GM23338 (cell line): ENCODE measurements at places on chromosomes 12 and 14. TPM values are rescaled to one million over a fixed set of nuclear protein-coding genes. Genes with fewer than 3 reads are reported as not detected.

- H3K27ac ChIP-seq: no peak overlapping the region
- H3K4me3 ChIP-seq: no peak overlapping the region
- H3K4me1 ChIP-seq: no peaks in the 10 kb centered on the region
- H3K27me3 ChIP-seq: no peaks in the 10 kb centered on the region
Observed at GRCh38 chr14:105258846-105259245, 10.5 kb downstream of the BTBD6 start.

RHOJ gene
- 0.17 TPM in 1 of 2 replicates, not detected in the other for total RNA-seq

GRCh38 chr12:96215919-96216273 lies 21.7 kb downstream of the ELK3 start:
- DNase-seq: no peak
- no peak overlapping the region for H3K27ac ChIP-seq
- peaks cover 7% of the 10 kb centered on the region for H3K4me1 ChIP-seq
- H3K27me3 ChIP-seq: no peaks in the 10 kb centered on the region
- H3K36me3 ChIP-seq: no peaks in the 10 kb centered on the region

SLC17A8 gene
- total RNA-seq: 0.24 TPM in 1 of 2 replicates, not detected in the other

RIPK3 gene
- total RNA-seq: 0.16 and 1.5 TPM in 2 replicates

FAR2 gene
- total RNA-seq: 18.7 and 25.9 TPM in 2 replicates

- H3K27ac ChIP-seq: no peak overlapping the region
- no peak overlapping the region for H3K4me3 ChIP-seq
Observed at GRCh38 chr14:66070542-66071319, 415.4 kb upstream of the CCDC196 start.

RSRC2 gene
- 55.4 and 76.3 TPM in 2 replicates for total RNA-seq

DNA sequence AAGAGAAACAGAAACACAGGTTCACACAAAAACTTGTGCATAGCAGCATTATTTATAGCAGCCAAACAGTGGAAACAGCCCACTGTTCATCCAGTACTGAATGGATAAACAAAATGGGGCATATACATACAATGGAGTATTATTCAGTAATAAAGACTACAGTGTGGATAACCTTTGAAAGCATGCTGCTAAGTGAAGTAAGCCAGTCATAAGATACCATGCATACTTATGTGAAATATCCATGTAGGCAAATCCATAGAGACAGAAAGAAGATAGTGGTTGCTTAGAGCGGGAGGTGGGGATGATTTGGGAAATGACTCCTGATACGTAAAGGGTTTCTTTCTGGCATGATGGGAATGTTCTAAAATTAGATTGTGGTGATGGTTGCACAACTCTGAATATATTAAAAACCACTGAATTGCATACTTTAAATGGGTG lies 99.4 kb downstream of the CRADD start:
- H3K27ac ChIP-seq: no peak overlapping the region
- no peak for DNase-seq
- H3K27me3 ChIP-seq: no peaks in the 10 kb centered on the region
- H3K4me3 ChIP-seq: no peak overlapping the region
- H3K36me3 ChIP-seq: no peaks in the 10 kb centered on the region

GRCh38 chr14:68791078-68791901 lies 1.6 kb downstream of the ZFP36L1 start:
- H3K4me3 ChIP-seq: peak overlapping the region; percentile 92
- peak overlapping the region; percentile 89 for H3K27ac ChIP-seq
- H3K27me3 ChIP-seq: no peaks in the 10 kb centered on the region
- peak; percentile 43 for DNase-seq

DNA sequence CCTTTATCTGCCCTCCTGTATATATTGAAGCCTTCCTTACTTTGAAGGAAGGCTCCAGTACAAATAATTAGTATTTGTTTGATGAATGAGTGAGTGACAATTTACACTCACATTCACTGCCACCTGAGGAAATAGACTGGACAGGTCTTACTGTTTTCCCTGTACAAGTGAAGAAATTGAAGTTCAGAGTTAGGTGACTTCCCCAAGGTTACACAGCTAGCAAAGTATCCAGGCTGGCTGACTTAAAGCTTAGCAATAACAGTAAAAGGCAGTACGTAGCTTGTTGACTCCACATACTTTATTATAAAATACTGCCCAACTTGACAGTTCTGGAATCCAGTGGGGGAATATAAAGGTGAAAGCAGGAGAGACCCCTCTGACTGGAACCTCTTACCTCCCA lies 2.6 kb upstream of the KRT18 start:
- H3K4me3 ChIP-seq: peak overlapping the region; percentile 86
- peak overlapping the region; percentile 99 for H3K27ac ChIP-seq
- no peaks in the 10 kb centered on the region for H3K27me3 ChIP-seq
- peaks cover 47% of the 10 kb centered on the region for H3K4me1 ChIP-seq
- H3K36me3 ChIP-seq: peaks cover 14% of the 10 kb centered on the region

OR4M1 gene
- not detected in 2 replicates for total RNA-seq

DNA sequence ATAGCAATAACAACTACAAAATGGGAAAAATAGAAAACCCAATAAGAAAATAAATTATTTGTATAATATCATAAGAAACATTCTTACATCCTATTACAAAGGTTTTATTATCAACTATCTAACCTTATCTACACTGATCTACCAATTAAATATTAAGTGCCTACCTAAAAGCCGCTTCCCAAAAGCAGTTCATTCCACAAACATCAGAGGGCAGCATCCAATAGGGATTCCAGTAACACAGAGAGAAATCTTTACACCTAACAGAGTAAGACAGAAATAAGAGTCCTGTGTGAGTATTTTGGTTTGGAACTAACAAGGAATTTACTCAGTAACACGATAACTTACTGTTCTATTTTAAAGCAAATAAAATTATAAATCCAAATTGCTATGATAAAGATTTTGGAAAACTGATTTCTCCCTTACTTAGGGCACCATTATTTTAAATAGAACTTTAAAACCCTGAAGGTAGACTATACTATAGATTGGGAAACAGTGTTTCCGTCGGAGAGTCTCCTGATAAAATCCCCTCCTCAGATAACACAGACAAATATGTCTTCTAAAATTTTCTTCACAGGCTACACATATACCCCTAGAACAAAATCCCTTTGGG lies 15.0 kb downstream of the GXYLT1 start:
- H3K4me3 ChIP-seq: no peak overlapping the region
- H3K4me1 ChIP-seq: peaks cover 10% of the 10 kb centered on the region
- no peaks in the 10 kb centered on the region for H3K27me3 ChIP-seq
- DNase-seq: peak; percentile 79
- no peaks in the 10 kb centered on the region for H3K36me3 ChIP-seq

SLC25A21 gene
- total RNA-seq: 5.5 and 12.1 TPM in 2 replicates

DNA sequence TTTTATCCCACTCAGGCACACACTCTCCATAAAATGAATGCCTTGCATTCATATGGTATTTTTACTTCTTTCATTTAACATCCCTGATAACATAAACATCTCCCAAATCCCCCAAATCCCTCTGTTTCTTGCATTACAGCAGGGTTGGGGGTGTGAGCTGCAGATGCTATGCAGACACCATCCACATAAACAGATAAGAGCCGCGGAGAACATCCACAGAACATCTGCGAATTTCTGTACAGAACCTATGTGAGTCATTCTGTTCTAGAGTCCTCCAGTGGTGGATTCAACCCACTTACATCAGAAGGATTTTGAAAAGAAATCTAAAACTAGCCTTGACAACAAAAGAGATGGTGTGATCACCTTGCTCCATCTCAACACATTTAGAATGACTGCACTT lies 20.3 kb downstream of the FBLN5 start:
- no peak for DNase-seq
- H3K4me3 ChIP-seq: no peak overlapping the region
- no peaks in the 10 kb centered on the region for H3K36me3 ChIP-seq
- 0 out of 2 replicates have a peak, but pooled peaks cover 5% of the 10 kb centered on the region for H3K4me1 ChIP-seq

DNA sequence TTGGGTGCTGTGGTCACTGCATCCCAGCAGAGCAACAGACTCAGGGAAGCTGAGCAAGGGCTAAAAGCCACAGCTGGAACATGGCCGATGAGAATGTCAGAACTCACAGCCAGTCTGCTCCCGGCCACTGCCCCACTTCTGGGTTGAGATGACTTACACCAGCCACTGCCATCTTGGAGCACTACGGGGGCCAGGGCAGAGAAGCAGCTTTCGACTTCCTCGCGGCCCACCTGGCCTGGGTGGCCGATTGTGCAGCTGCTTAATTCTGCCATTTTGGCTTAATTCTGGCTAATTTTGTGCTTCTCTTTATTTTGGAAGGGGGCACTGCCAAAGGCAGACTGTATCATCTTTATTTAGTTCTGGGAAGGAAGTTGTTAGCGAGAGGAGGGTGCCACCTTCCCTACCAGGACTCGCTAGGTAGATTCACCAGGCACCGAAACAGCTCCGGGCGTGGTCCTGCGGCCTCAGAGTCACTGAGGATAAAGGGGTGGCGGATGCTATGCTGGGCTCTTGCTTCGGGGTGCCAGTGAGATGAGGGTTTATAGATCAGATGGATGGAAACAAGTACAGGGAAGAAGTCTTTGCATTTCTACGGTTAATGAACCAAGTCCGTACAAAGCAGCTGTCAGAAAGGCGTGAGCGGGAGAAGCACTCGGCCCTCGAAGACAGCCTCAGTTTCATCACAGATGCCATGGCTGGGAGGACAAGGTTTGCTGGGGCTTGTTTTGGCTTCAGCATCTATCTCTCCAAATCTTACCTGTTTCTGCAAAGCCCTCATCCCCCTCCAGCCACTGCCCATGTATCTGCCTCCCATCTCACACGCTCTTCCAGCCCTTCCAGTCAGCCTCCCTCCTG lies 147.8 kb downstream of the PIWIL1 start:
- no peak for DNase-seq
- H3K4me3 ChIP-seq: no peak overlapping the region
- H3K27me3 ChIP-seq: no peaks in the 10 kb centered on the region
- no peaks in the 10 kb centered on the region for H3K36me3 ChIP-seq
- H3K27ac ChIP-seq: no peak overlapping the region
- no peaks in the 10 kb centered on the region for H3K4me1 ChIP-seq

DNA sequence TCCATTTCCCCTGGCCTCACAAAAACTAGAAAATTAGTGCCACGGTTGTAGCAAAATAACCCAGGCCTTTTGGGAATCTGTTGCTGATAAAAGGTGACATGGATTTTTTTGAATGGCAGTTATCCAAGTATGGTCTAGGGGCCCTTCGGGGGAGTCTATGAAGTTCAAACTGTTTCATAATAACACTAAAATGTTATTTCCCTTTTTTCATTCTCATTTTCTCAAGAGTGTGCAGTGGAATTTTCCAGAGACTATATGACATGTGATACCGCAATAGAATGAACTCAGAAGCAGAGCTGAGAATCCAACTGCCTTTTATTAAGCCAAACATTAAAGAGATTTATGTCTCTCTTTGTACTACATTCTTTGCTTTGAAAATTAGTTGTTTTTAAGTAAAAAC lies 26.9 kb downstream of the GSTZ1 start:
- DNase-seq: no peak
- no peaks in the 10 kb centered on the region for H3K36me3 ChIP-seq
- no peaks in the 10 kb centered on the region for H3K27me3 ChIP-seq
- H3K4me3 ChIP-seq: no peak overlapping the region

GRCh38 chr12:27785882-27786570 lies 6.0 kb upstream of the MANSC4 start:
- peaks cover 22% of the 10 kb centered on the region for H3K4me1 ChIP-seq
- no peak for DNase-seq
- no peak overlapping the region for H3K27ac ChIP-seq
- H3K36me3 ChIP-seq: no peaks in the 10 kb centered on the region
- no peaks in the 10 kb centered on the region for H3K27me3 ChIP-seq
- H3K4me3 ChIP-seq: no peak overlapping the region

DNA sequence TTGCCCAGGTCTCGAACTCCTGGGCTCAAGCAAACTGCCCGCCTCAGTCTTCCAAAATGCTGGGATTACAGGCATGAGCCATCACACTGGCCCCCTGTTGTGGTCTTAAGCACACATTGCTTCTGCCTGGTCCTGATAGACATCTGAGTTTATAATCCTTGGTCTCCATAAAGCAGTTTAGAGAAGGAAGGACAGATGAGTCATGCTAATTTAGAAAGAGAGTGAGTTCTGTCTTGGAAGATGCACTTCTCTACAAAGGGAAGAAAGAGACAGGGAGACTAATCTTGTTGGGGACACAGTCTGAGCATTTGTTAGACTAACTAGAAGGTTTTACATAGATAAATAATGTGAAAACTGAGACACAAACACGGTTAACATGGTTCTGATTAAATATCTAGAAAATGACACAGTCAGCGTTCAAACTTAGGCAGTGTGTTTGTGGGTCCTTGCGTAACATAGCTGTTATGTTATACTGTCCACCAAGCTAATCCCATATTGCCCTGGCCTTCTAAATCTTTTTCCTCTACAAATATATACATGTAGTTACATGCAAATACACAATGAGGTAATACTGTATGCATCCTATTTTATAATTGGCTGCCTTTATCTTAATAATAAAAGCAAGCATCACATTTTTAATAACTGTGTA lies 31.0 kb downstream of the SAMD4A start:
- no peak overlapping the region for H3K4me3 ChIP-seq
- H3K27ac ChIP-seq: no peak overlapping the region
- no peaks in the 10 kb centered on the region for H3K36me3 ChIP-seq
- no peak for DNase-seq
- H3K4me1 ChIP-seq: no peaks in the 10 kb centered on the region

DNA sequence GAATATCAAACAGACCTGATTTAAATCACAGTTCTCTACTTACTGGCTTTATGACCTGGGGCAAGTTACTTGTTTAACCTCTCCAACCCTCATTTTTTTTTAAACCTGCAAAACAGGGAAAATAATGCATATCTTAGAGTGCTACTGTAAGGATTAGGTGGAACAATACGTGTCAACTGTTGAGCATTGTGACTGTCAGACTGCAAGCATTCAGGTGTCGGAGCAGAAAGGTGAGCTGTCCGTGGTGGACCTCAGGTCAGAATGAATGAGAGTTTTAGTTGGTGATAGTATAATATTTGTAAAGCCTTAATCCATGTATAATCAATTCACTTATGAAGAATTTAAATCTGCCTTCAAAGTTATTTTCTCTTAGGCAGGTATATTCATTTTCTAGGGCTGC lies 404.2 kb downstream of the ETNK1 start:
- DNase-seq: no peak
- no peaks in the 10 kb centered on the region for H3K36me3 ChIP-seq
- H3K27me3 ChIP-seq: no peaks in the 10 kb centered on the region
- H3K4me3 ChIP-seq: no peak overlapping the region
- H3K4me1 ChIP-seq: peaks cover 41% of the 10 kb centered on the region

- H3K4me1 ChIP-seq: 0 out of 2 replicates have a peak, but pooled peaks cover 12% of the 10 kb centered on the region
- peaks cover 58% of the 10 kb centered on the region for H3K27me3 ChIP-seq
- no peaks in the 10 kb centered on the region for H3K36me3 ChIP-seq
- peak overlapping the region; percentile 79 for H3K4me3 ChIP-seq
Observed at GRCh38 chr14:51094282-51094821, 553 bp downstream of the TRIM9 start.

DNA sequence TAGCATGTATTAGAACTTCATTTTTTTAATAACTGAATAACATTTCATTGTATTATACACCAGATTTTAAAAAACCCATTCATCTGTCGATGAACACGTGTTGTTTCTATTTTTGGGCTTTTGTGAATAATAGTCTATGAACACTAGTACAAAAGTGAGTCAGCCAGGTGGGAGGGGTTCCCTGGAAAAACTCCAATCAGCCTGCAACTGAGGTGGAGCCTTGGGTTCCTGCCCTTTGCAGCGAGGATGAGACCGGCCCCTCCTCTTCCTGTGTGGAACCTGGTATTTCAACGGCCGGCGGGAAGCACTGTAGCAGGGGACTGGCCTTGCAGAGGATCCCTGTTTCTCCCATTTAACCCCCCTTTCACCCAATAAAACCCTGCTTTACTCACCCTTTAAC lies 56.1 kb downstream of the LMNTD1 start:
- H3K4me3 ChIP-seq: no peak overlapping the region
- peak; percentile 2 for DNase-seq
- H3K27me3 ChIP-seq: no peaks in the 10 kb centered on the region
- H3K27ac ChIP-seq: no peak overlapping the region
- no peaks in the 10 kb centered on the region for H3K36me3 ChIP-seq

KRT78 gene
- total RNA-seq: not detected in 2 replicates
